ENCODE measurements at places on chromosomes 12 and 14. TPM values are rescaled to one million over a fixed set of nuclear protein-coding genes. Genes with fewer than 3 reads are reported as not detected.

The GARIN6 gene
- total RNA-seq: not detected

The CPSF6 gene
- total RNA-seq: 113 TPM

The KLHDC2 gene
- total RNA-seq: 71.1 TPM

The C12orf50 gene
- not detected for total RNA-seq

The AICDA gene
- not detected for total RNA-seq

The OR4K14 gene
- not detected for total RNA-seq

The NKX2-1 gene
- total RNA-seq: not detected

The DAAM1 gene
- total RNA-seq: 123 TPM

The LTA4H gene
- 73.6 TPM for total RNA-seq

The KCNH3 gene
- not detected for total RNA-seq

The PPP1R36 gene
- 6.2 TPM for total RNA-seq

The TMEM30B gene
- 33.5 TPM for total RNA-seq
